ENCODE measurements at places on chromosomes 1 and 21.

DNA sequence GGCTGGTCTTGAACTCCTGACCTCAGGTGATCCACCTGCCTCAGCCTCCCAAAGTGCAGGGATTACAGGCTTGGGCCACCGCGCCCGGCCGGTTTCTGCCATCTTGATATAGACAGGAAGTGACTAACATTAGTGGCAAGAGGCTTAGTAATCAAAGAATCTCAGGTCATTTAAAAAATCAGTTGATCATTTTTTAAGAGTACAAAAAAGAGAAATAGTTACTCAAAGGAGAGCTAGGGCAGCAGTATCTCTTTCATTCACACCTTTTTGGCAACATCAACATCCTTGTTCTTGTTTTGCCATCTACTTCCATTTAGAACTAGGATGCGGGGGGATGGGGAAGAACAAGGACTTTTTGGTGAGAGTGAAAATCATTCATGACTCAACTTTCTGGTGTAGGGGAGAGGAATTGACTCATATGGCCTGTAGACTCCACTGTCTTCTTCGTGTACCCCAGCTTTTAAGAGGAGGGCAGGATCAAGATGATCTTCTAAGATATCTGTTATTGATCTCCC, 8.8 kb downstream of the FCRLB start:
- no peak for DNase-seq

GRCh38 chr1:169121146-169121923, 14.8 kb downstream of the ATP1B1 start:
- DNase-seq = no peak

DNA sequence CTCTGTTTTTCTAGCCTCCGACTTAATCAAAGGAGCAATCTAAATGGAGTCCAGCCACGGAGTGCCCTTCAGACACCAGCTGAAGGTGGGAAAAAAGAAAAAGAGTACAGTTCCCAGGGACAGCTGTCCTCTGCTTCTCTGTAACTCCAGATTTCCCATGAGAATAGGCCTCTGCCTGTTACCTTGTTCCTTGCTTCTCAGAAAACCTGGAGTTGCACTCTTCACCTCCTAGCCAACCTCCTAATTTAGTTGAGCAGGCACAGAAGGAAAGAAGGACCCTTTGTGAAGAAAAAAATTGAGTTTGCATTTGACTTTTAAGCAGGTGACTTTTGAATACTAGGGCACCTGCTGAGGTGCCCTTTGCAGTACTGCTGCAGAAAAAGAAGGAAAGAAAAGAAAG, 8.3 kb downstream of the BARHL2 start:
- DNase-seq = no peak

- DNase-seq = no peak
Observed at GRCh38 chr1:40694353-40694874, 2.9 kb downstream of the NFYC start.

- DNase-seq = no peak
Observed at GRCh38 chr1:2258122-2258681, 30.1 kb downstream of the SKI start.

DNA sequence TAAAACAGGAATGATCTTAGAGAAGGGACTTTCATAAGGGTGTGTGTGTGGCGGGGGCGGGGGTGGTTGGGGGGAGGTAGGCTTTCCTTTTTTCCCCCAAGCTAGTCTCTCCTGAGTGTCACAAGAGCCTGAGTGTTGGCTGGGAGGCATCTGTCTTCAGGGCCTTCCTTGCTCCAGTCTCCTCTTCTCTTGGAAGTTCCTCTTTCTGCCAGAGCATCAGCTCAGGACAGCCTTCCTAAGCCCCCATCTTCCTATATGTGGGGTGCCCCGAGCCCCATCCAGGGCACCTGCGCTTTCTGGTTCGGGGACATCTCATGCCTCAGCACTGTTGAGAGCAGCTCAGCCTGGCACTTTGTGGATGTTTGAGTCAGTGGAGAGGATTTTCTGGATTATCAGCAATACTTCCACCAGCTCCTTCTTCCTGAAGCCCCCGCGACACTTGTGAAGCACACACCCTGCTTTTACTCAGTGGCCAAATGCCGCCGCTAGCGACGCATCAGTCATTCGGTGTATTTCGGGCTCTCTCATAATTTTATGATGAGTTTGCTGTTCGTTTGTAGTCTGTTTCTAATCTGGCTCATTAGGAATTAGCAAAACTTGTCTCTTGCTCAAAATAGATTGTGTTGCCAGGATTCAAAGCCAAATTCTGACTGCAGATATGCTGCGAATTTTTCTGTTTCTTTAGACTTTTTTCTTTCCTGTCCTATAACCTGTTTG, 61.7 kb downstream of the GALNT2 start:
- no peak for DNase-seq

DNA sequence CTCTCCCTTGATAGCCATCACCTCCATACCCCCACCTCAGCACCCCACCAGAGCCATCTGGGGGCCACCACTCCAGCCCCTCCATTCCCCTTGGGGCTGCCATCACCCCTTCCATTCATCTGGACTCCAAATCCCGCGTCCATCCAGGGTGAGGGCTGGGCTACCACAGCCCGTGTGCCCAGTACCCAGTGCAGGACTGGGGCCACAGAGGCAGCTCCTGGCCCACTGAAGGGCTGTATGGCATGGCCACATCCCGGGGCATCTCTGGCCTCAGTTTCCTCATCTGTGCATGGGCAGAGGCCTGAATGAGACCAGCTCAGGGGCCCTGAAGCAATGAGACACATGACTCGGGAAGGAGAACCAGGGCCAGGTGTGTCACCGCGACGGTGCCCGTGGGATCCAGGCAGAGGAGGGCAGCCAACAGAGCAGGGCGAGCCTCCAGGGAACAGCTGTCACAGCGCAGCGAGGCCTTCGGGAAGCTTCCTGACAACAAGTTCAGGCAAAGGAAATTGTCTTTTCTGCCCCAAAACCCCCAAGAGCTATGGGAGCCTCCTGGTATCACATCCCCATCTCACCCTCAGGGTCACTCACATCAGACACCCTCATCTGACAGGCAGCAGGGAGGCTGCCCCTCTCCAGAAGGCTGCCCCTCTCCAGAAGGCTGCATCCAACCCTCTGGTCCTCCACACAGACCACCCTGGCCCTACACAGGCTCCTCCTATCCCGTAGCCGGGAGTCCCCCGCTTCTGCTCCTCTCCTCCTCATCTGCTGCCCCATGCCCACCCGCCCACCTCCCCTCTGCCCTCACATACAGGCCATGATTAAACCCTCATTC, 76.3 kb downstream of the MEGF6 start:
- DNase-seq = no peak

GRCh38 chr1:93111065-93111464, 32.0 kb downstream of the MTF2 start:
- no peak for DNase-seq

GRCh38 chr1:105483436-105483835, 1573.0 kb upstream of the PRMT6 start:
- DNase-seq = no peak

DNA sequence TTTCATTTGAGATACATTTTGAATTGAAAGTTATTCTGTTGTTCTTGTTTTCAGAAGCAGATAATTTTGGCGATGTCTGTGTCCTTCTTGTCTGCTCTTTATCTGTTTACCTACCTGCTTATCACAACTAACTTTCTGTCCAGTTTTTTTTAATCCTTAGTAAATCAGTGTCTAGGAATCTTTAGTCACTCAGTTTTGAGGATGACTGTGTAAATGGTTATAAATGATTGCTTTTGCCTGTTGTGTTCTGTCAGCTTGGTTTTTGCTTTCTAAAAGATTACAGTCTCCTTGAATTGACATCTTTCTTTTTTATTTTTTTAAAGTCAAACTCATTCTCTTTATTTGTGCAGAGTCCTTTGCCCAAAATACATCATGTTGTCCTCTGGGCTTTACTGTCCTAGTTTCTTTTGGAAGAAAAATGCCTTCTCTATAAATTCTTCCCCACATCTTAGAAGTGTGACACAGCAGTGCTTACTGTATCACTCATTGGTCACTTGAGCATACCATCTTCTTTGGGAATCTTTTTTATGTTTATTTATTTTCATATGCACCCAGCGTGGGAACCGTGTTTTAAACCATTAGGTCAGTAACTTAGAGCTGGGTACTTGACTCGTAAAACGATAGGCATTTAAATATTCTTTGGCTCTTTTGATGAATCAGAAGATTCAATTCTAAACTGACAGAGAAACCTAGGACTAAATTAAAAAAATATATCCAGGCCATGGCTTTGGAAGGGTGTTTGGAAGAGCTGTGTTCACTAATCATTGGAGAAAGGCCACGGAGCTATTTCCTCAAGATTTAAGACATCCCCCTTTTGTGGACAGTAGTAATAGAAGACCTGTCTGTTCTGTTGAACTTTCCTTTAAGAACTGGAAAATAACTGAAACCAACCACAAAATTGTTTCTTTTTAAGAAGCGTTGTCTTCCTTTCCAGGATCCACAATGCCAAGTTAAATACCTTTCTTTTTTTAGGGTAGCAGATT, 20.9 kb downstream of the LAMC1 start:
- DNase-seq = no peak

- DNase-seq = no peak
Observed at GRCh38 chr1:187310038-187310631, 481.4 kb downstream of the PLA2G4A start.

- DNase-seq = no peak
Observed at GRCh38 chr1:195335541-195335940, 1272.7 kb downstream of the KCNT2 start.

DNA sequence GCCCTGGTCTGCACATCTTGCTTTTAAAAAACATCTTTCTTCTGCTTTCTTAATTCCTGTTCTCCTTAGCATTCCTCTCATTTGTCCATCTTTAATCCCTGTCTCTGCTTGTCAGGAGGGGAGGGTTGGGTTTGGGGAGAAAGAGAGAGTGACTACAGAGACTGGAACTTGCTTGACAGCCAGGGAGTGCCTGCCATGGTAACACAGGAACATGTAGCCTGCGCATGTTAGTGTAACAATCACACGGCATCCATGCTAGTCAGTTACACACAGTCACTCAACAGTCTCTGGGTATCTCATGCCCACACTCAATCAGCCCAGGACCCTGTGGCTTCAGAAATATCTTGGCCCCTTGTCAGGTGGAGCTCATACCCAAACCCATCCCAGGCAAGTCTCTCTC, 818 bp upstream of the TFAP2E start:
- no peak for DNase-seq

DNA sequence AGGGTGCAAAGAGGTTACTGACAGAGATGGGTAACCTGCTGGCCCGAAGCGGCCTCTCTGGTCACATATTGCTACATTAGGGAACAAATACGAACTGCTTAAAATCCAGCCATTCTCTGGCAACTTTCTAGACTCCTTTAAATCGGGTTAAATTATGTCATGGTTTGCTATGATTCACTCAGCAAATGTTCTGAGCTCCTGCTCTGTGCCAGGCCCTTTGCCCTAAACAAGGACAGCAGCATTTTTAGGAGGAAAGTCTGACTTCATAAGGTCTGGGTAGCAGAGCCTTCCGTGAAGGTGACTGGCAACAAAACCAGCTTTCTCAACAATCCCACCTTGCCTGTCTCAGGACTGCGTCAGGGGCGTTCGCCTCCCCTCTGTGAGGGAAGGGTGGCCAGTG, 15.4 kb downstream of the ZP4 start:
- no peak for DNase-seq
